ENCODE measurements at places on chromosomes 4 and X.

DNA sequence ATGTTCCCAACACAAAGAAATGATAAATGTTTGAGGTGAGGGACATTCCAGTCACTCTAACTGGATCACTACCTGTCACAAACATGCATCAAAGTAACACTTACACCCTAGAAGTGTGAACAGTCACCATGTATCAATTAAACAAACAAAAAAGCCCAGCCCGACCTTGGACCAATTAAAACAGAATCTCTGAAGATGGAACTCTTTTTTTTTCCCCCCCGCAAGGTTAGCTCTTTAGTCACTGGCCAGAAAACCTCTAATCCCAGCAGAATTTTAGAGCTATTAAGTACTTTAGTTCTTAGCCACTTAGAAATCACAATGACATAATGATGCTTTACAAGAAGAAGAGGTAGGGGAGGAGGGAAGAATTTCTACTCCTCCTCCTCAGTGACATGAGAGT lies 154.5 kb downstream of the PALLD start:
- no peak for DNase-seq

DNA sequence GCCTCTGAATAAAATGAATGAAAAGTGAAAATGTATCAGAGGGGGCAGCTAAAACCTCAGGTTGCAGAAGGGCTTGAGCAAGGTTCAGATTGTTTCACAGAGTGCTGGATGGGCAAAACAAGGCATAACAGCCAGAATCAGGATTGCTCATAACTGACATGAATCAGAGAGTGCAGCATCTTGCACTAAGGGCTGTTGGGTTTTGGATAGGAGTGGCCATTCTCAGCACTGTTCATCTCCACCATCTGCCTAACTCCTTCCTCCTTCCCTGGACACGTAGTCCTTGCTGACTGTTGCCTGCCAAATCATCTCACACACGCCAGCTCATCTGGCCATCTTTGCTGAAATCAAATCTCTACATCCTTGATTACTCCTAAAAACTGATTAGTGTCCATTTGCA lies 75.3 kb upstream of the C1QTNF7 start:
- no peak for DNase-seq

DNA sequence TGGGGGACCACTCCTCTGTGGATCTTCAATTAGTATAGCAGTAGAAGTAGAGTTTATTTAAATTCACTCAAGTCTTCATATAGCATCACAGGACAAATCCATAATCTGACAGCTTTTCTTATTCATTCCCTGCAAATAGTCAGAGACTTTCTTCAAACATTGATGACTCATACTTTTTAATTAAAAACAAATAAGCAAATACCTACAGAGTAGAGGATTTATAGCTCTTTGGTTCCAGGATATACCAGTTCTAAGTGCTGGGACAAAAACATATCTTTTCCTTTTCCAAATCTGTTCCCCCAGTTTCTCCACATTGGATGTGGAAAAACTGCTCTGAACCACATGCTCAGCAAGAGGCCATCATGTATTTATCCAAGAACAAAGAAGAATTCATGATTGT lies 24.1 kb downstream of the EMCN start:
- no peak for DNase-seq

GRCh38 chr4:54400802-54401201 lies 171.7 kb downstream of the PDGFRA start:
- no peak for DNase-seq

- DNase-seq, result no peak
Measured at GRCh38 chr4:26294904-26295303, 25.9 kb upstream of the RBPJ start.

GRCh38 chr4:164846566-164846965 lies 30.4 kb upstream of the APELA start:
- no peak for DNase-seq
